CD4-positive, alpha-beta T cell treated with Interleukin-6 for 4 hours (primary cell): ENCODE measurements at places on chromosomes 6 and 20.

DNA sequence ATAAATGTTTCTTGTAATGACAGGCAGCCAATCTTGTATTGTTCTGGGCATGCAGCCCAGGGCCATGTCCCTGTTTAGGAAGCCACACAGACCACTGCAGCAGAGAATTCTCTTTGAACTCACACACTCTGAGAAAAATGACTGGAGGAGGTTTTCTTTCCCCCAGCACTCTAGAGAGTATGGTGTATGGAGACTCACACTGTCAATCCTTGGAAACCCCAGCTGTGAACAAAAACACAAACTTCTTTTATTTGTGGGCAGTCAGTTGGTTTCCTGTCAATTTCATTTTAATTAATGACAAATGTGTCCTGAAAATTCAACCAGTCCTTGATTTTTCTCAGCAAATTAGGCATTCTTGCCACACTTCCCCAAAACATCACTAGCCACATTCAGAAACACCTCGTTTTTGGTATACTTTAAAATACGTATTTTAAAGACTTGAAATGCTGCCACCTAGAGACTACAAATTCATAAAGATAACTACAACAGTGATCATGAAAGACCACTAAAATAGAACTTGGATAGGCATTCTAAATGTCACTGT lies 52.9 kb upstream of the UFL1 start:
- no peak for DNase-seq

DNA sequence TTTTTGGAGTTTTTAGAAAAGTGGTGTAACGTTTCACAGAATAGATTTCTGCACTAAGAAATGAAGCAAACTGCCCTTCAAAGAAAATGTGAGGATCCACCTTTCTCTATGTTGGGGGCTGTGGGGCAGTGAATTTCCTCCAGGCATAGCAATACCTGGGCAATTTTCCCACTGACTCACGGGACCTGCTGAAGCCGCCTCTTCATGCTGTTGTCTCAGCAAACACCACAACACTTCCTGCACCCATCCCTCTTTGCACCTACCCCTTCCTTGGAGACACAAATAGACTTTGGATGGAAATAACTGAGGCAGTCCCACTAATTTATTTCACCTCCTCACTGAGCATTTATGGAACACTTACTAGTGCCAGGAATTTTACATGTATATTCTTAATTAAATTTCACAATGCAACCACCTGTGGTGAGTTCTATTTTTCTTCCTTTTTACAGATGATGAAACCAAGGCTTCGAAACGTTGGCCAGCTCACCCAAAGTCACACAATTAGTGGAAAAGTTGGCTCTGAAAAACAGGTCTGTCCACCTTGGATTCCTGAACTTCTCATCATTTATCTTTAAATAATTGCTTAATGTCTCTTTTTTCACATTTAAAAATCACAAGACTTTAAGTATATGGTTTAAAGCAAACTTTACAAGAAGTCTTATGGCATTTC lies 17.2 kb upstream of the ADGRF1 start:
- no peak for DNase-seq

GRCh38 chr6:6811128-6812009 lies 222.8 kb downstream of the LY86 start:
- DNase-seq, result peak; percentile 23

DNA sequence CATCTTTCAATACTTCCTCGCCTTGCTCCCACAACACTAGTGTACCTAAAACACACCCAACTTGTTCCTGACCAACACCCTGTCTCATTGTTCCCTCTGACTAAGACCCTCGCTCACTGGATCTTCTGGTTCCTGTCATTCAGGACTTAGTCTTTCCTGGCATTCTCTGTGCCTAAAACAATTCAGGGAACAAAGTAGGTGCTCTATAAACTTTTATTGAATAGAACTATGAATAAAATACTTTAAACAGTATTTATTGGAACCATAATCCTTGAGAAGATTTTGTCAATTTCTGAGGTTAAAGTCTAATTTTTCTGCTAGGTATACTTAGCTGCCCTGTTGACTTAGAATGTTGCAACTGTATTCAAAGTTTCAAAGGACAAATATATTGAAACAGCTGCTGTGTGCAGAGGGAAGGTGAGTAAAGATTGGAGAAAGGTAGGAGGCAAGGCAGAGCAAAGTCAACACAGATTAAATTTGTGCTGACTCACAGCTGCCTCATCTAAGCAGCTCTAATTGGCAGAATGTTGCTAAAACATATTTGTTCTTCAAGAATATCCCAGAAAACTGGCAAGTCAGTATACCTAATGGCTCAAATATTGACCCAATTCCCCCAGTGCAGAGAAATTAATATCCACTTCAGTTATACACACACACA lies 37.6 kb downstream of the GSTA2 start:
- DNase-seq, result no peak

DNA sequence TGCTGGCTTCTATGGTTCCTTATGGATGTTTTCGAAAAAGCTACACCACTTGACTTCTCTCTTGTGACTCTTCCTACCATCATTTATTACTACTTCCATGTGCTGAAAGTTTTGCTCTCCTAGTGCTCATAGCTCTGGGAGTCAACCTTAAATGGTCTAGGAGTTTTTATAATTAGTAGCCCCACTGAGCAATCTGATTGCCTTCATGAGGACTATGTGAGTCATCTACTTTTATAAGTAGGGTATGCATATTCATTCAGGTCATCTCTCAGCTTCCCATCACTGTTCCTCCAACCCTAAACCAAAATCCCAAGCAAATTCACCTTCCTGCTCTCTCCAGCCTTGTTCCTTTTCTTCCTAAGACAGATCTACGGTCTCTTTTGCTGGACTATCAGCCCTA lies 17.4 kb upstream of the FAXC start:
- no peak for DNase-seq

- no peak for DNase-seq
Measured at GRCh38 chr6:104563306-104563705, 296.4 kb downstream of the HACE1 start.

GRCh38 chr6:37481711-37482605 lies 17.7 kb downstream of the CCDC167 start:
- DNase-seq, result no peak
